ENCODE measurements at places on chromosomes 11 and 22.

- DNase-seq = peak; percentile 18
Observed at GRCh38 chr11:125062218-125062930, 731 bp upstream of the SLC37A2 start.

DNA sequence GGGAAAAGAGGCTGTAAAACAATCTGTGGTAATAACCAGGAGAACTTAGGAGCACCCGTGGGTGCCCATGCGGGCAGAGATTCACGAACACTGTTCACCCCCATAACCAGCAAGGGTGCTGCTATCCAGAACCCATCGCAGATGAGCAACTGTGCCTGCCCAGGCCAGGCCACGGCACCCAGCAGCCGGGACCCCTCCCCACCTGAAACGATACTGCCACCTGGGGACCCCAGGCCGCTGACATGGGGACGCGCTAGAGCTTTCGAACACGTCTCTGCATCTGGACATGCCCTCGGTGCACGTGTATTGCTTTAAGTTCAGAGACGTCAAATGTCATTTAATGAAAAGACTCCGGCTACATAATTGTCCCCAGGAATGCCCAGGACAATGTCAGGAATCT lies 14.3 kb upstream of the MUC2 start:
- no peak for DNase-seq

GRCh38 chr11:57353446-57353845 lies 15.3 kb downstream of the P2RX3 start:
- no peak for DNase-seq

GRCh38 chr11:45485070-45485707 lies 180.2 kb downstream of the CHST1 start:
- DNase-seq = no peak

DNA sequence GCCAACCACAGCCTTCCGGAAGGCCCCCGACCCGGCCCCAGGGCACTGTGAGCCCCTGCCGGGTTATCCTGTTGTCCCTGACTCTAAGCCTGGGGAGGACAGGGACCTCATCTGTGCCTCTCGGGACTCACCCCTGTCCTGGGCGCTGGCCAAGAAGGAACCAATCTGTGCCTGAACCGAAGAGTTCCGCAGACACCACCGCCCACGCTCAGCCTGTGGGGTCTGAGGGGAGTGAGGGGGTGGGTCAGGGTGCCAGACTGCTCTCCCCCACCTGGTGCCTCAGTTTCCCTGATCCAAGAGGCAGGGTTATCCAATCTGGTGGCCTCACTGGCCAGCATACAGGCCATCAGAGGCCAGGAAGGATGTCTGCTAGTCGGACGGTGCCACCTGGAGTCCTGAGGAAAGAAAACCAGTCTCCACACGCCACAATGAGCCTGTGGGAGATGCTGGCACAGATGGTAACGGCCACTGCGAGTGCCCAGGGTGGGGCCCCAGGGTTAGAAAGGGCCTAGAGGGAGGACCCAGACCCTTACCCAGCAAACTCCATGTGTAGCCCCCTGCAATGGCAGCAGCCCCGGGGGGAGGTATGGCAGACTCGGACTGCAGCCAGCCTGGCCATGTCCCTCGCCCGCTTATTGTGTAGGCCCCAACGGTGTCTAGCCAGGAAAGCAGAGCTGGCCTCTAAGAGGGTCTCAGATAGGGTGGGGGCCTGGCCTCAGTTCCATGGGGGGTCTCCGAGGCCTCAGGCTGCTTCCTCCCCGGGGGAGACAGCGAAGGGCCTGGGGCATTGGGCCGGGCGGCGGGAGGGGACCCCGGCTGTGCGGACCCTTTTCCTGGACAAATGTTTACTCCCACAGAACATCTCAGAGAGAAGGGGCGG lies 827 bp upstream of the TNNT3 start:
- peak; percentile 13 for DNase-seq

DNA sequence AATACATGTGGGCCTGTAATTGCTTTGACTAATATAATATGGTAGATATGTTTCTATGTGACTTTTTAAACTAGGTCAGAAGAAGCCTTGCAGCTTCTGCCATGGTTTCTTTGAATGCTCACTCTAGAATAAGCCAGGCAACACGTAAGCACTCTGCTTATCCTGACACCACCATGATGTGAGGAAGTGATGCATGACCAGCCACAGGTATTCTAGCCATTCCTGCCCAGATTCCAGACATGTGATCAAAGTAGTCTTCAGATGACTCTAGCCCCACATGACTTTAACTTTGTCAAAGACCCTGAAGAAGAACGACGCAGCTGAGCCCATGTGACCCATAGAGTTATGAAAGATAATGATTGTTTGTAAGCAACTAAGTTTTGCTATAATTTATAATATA lies 276.1 kb upstream of the NCAM1 start:
- no peak for DNase-seq

DNA sequence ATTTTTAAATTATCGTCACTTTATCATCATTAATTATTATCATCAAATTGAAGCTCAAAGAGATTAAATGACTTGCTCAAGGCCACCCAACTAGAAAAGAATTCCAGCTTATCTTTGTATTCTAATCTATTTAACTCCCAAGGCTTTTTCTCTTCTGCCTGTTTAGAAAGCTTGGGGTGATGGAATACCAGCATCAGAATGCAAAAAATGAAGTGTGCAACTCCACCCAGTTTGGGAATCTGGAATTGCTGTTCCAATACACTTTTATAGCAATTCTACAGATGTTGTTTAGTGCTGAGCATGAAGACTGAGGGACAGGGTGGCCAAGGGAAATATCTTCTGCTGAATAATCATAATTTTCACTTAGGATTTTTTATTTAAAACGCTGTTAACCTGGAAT lies 97.2 kb upstream of the FIBIN start:
- no peak for DNase-seq

DNA sequence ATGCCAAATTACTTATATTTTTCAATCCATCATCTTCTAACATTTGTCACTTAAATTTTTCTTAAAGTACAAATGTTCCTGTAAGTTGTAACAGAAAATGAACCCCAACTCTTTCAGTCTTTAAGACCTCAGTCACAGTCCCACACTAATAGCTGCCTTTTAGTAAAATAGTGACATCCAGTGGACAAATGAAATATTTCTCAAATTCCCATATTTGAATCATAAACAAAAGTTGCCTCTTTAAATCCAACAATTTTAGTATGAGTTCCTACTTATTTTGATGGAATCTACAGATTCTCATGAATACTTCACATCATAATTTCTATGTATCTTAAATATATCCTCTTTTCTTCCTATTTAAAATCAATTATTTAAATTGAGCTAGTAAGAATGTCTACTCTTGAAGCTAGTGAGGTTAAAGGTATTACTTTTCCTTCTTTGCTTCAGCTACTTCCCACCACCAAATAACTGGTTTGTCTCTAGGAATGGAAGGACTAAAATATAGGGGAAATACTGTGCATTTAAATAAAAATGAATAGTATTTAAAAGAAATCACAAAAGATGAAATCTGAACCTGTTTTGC lies 9.2 kb downstream of the LIN7C start:
- peak; percentile 33 for DNase-seq

DNA sequence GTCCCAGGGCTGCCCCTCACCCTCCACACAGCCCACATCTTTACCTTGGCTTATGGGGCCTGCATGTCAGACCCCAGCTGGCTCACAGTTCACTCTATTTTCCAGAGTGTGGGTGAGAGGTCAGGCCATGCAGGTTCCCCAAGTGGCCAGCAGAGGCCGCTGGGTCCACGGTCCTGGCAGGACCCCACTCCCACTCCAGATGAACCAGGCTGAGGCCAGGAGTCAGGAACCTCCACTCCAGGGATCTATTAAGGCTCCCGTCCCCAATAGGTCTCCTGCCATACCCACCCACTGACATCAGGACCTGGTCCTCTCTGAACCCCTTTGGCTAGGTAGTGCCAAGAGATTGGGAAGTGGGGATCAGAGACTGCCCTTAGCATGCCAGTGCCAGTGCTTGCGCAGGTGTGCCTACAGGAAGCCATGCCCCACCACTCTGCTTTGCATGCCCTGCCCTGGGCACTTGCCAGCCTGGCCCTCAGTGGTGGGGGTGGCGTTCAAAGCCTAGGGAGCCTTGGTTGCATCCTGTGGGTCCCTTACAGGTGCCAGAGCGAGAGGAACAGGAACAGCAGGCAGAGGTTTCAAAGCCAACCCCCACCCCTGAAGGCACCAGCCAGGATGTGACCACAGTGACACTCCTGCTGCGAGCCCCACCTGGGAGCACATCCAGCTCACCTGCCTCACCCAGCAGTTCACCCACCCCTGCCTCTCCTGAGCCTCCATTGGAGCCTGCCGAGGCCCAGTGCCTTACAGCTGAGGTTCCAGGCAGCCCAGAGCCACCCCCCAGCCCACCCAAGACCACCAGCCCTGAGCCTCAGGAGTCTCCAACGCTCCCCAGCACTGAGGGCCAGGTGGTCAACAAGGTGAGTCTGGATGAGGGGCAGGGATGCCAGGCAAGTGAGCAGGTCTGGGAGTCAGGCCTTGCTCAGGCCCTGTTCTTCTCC lies 8.3 kb downstream of the SMTN start:
- no peak for DNase-seq

DNA sequence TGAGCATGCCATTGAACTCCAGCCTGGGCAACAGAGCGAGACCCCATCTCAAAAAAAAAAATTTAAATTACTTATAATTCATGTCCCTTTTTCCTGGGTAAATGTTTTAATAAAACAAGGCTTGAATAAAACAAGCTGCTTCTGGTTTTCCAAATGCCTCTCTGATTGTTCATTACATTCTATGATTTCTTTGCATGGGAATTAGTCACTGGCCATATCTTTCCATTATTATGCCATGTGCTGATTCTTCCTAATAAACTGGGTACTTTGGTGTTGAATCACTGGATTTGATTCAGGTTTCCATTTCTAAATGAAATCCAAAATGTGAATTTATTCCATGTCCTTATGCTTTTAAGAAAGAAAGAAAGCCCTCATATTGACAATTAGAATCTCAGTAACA lies 42.6 kb downstream of the ZNF215 start:
- no peak for DNase-seq

DNA sequence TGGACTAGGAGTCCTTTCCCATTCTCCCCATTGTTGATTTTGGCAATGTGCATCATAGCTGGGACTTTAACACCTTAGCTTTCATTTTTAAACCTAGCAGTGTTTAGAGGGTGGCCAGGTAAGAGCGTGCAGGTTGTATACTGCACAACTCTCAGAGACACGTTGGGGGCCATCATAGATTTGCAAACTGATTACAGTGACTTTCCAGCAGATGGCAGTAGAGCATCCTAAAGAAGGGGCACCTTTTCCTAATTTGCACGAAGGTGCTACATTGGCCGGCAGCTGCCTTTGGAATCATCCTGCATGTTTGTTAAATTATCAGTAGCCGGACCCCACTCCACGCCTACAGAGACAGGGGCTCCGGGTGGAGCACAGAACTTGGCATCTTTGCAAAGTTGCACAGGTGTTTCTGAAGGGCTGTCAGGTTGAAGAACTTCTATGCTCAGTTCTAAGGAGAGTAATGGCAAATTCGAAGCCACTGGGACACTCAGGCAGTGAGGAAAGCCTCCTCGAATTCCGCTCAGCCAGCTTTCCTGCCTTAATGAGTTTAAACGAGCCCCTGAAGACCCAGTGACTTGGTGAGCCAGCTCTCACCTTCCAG lies 7.7 kb downstream of the LHFPL7 start:
- DNase-seq = peak; percentile 50

DNA sequence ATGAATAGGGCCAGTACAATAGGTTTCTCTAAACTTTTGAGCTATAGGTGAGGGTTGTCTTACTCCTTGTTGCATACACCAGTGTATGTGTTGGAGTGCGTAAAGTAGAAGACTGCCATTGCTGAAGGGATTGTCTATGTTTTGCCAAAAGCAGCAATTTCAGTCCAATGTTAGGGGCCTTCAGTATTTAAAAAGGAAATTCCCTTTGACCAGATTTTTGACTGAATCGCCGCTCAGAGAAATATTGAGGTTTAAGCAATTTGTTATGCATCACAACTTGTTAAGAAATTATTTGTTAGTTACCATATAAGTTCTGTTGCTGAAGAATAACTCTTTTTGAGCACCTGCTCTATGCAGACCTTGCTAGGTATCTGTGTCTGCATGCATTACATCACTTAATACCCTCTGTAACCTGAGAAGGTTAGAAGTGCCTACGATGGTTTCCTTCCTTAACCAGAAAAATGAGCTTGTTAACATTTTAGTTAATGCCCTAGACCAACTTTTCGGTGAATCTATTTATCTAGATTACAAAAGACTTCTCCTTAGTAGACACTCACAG lies 33.9 kb downstream of the MMP20 start:
- DNase-seq = no peak

DNA sequence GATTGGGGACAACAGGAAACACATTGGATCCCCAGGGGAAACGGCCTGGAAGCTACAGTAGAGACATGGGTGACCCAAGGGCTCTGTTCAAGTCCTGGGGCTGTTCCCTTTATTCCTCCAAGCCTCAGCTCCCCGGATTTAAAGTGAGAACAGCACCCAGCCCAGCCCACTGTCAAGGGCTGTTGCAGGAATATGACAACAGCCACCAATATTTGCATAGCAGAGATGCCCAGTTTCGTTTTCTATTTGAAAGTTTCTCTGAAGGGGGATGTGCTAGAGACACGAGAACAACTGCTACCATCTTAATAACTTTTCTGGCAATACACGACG lies 81.1 kb upstream of the WNT7B start:
- peak; percentile 65 for DNase-seq

DNA sequence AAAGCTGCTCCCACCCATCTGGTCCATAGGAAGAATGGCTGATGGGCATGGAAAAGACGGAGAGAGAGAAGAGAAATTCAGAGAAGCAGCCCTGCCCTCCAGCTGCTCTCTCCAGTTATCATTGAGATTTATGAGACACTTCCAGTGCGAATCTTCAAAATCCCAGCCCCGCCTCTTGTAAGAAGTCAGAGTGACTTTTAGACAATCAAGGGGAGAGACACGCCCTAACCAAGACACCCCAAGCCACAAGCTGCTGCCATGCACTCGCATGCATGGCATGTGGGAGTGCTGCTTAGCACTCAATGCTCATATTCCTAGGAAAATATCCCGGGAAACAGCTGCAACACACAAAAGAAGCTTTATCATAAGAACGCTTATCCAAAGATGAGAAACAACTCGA lies 110.6 kb upstream of the BID start:
- DNase-seq = no peak

DNA sequence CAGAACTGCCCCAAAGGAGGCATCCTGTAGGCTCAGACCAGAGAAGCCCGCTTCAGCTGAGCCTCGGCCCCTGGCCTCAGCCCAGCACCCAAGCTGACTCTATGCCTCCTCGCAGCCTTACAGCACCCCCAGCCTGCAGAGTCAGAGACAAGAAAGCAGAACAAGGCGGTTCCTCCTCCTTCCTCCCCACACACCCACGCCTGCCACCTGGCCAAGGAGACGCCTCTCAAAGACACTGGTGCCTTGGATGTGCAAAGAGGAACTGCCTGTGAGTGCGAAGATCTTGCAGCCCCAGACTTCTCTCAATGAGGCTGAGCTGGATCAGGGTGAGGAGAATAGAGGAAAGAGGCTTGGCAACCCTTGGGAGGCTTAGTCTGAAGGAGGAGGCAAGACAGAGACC lies 60.2 kb downstream of the PDE2A start:
- DNase-seq = no peak

DNA sequence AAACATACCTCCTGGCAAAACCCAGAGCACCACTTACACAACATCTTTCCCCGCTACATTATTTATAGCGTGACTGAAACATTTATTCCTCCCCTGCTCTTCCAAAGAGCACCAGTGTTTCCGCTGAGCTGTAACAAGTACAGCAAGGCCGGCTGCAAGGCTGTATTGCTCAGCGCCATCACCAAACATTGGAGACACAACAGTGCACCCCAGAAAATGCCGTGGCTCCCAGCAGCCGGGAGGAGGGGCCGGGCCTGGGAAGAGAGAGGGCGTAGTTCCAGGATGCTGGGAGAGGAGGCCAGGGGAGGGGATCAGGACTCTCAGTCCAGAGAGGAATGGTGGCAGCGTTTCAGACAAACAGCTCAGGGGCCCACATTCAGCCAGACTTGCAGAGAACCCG lies 133.2 kb downstream of the DSCAML1 start:
- peak; percentile 38 for DNase-seq
